ENCODE measurements at places on chromosomes 2 and 18. TPM values are rescaled to one million over a fixed set of nuclear protein-coding genes. Genes with fewer than 3 reads are reported as not detected.

- DNase-seq, result no peak
Observed at GRCh38 chr2:225415792-225416191, 16.3 kb downstream of the NYAP2 start.

DNA sequence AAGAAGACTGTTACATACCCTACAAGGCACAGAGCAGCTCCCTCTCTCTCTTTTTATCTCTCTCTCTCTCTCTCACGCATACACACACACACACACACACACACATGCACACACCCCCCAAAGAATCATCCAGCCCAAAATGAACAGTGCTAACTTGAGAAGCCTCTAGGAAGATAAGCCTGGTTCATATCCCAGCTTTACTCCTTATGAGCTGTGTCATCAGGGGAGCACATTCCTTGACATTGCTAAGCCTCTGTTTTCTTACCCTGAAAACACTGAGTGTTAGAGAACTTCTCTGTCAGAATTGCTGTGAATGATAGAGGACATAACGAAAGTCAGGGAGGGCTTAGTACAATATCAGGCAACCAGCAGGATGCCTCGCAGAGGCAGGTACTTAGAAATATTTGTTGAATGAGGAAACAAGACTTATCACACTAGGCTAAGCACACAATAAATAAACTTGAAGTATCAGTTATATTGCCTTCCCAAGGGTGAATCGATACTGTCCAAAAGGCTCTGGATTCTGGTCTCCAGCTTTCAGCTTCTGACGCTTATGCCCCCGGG, 725.6 kb upstream of the ID2 start:
- DNase-seq, result no peak

DNA sequence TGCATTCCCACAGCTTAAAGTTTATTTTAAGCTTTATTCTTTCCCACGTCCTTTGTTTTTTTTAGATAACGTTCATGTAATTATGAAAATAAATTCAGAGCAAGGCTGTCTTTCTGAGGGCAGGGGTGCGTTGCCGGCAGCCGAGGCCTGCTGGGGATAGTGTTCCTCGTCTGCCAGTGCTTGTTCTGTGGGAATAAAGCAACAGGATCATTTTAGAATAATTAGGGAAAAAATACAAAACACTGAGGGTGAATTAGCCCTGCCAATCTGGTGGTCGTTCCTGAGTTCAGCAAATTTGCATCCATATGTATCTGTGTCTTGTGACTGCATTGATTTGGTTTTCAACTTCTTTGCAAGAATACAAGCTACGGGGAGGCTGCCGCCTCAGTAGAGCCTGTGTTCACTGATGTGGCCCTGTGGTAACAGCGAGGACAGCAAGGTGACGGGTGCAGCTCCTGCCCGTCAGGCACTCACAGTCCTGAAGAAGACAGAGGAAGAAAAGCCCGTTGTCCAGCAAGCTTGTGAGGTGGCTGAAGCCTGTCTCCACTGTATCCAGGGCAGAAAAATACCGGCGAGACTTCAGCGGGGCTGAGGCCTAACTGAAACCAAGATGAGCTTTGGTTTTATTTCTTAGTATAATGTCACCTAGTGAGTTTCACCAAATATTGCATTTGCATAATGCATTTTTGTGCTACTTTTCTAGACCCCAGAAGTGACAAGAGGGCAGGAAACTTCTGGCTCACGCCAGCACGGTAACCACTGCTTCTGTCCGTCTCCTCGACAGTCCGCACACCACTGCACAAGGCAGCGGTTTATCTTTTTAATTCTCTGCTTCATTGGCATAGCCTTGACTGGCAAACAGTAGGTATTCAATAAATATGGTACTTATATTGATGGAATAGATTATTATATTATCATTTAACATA, 64.5 kb downstream of the SH3YL1 start:
- no peak for DNase-seq

DNA sequence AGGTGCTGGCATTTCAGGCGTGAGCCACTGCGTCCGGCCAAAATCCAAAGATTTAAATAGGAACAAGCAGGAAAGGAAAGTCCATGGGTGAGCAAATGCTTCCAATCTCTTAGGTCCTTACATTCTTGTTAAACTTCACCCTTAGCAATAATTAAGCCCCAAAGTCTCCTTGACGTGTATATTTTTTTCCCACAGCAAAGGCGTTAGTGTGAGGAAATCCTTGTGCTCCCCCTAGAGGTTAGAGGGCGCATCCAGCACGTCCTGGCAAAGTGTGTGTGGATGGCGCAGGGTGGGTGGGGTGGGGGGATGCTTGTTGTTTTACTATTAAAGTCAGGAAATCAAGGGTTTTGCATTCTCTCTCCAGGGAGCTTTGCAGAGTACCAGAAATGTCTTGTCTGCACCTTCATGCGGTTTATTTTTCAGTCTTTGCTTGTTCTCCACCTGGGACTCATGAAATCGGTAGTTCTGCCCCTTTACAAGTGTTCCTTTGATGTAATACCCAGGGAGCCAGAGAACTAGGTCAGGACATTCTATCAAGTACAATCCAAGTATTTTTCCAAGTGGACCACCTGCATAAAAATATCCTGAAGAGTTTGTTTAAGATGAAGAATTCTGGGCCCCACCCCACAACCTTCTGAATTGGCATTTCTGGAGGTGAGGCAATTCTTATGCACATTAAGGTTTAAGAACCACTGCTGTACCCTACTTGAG, 22.2 kb upstream of the ITSN2 start:
- DNase-seq, result no peak

DNA sequence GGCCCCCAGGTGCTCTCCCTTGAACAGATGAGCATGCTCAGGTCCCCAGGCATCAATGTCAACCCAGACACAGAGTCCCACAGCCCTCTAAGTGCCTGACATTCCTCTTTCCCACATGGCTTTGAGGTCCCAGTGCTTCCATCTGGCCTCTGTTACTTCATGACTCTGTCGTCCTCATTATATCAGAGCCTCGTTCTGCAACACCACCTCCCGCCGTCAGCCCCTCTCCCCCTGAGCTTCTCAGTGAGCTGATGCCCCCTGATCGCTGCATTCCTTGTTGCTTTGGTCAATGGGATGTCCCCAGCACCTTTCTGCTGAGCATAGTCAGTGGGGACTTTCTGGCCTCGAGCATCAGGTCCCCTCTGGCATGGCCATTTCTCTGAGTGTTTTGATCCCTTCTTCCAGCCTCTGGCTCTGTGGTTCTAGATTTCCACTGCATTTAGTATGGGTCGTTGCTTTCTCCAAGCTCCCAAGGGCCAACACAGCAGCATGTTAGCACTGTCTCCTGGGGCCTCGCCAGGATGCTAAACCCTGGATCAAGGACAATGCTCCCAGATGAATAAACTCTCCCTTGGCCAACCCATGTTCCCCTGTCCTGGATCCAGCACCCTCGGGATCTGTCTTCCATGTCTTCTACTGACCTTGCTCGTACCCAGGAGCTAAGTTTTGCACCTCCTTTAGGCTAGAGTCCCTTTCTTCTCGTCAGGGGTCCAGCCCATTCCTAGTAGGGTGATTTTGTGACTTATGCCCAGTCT, 143.2 kb upstream of the TWIST2 start:
- DNase-seq, result no peak

DNA sequence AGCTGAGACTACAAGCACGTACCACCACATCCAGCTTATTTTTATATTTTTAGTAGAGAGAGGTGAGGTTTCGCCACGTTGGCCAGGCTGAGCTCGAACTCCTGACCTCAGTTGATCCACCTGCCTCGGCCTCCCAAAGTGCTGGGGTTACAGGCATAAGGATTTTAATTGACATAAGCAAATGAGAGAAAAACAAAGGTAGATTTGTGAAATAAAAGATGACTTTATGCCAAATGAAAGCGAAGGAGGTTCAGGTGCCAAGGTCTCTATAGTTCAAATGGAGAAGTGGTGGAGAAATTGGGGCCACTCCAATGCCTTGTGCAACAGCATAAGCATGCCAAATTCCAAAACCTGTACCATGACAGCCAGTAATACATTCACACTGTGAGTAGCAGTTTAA, 180.6 kb downstream of the MREG start:
- DNase-seq, result no peak

DNA sequence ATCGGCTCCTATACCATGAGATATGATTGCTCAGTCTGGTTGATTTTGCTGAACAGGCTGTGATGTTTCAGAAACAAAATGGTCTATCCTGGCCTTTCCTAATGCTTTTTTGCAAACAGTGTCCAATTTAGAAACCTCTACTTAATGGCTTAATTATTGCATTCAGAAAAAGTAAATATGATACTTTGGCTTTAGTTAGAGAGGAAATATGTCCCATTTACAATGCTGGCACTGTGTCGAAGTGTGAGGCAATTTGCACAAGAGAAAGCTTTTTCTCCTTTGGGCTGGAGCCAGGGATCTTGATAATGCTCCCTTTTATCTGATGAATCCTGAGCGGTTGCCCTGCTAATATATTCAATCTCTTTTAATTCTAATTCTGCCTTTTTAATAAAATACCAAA, 418.9 kb downstream of the EPHA4 start:
- DNase-seq, result no peak

DNA sequence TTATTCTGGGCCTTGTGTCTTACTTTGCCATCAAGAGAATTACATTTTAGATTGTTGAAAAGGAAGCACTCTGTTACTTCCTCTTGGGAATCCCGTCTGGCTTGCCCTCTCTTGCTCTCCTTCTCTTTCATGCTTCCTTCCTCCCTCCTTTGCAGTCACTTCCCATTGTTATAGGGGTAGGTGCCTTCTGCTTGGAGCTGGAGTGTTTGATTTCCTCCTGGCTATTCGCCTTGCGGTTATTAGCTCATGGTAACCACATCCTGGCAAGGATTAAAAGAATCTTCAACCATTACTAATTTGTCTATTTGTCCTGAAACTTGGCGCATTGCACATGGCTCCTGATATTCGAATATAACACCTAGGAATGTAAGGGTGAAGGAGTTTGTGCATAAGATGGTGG, 115.0 kb downstream of the CERS6 start:
- no peak for DNase-seq

- DNase-seq, result no peak
Observed at GRCh38 chr2:239457586-239458445, 57.0 kb upstream of the HDAC4 start.

GRCh38 chr2:43594875-43595274, 963 bp downstream of the THADA start:
- no peak for DNase-seq

DNA sequence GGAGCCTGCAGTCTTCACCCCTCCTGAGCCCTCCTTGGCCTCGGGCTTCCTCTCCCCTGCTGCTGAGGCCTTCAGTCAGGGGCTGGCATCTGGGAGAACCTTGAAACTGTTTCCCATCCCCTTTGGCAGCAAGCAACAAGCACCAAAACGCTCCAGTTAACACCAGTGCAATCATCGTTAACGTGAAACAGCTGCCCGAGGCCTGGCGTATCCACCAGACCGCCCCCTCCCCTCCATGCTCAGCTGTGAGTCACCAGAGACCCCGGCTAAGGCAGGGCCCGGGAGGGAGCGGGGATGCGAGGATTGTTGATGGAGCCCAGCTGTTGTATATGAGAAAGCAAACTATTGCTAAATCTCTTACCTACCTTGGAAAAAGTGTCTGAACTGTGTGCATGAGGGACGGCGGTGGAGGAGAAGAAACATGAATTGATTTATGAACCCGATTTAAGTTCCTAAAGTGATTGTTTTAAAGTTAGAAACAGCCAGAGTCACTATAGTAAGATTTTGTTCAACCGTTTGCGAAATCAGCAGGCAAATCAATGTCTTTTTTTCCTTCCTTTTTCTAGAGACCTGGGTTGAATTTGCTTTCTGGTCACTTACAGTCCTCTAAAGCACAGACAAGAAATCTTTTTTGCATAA, 5.2 kb downstream of the ZFP36L2 start:
- DNase-seq, result no peak

- DNase-seq, result no peak
Observed at GRCh38 chr2:30273574-30273929, 42.2 kb downstream of the LBH start.

DNA sequence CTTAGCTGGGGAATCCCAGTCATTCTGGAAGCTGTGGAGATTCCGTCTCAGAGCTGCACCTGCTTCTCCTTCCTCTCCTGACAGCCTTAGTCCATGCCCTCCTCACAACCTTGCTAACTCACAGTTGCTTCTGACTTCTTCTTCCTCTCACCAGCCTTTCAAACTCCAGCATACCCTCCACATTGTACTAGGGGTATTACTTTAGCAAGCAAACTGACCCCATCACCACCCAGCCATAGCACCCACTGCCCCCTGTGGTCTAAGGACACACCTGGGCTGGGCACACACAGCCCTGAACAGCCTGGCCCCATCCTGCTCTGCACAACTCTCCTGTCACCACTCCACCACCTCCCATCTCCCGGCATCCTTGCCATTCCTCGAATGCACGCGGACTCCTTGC, 208.2 kb downstream of the FBXO15 start:
- no peak for DNase-seq

DNA sequence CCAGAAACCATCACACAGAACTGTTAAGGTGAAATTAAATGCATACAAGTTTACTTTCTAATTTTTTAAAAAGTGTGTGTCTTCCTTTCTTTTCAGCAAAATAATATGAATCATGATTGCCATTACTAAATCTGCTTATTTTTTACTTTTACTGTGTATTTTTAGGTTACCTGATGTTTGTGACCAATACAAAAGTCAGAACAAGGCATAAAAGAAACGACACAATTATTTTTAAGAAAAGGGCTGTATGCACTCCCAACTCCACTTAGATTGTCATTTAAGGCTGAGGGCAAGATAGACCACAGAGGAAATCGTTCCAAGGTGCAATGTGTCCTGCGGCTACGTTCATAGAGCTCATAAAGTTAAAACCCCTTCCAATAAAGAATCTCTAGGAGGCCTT, 797.0 kb downstream of the TDRD15 start:
- no peak for DNase-seq

DNA sequence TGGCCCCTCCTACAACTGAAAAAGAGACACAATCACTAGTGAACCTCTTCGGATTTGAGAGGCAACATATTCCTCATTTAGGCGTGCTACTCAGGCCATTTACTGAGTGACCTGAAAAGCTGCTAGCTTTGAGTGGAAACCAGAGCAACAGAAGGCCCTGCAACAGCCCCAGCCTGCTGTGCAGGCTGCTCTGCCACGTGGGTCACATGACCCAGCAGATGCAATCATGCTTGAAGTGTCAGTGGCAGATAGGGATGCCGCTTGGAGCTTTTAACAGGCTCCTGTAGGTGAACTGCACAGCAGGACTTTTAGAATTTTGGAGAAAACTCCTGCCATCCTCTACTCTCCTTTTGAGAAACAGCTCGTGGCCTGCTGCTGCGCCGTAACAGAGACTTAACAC, 578.6 kb upstream of the RAB6C start:
- peak; percentile 11 for DNase-seq

GRCh38 chr18:36078751-36079529, 11.6 kb upstream of the RPRD1A start:
- DNase-seq, result no peak

- DNase-seq, result no peak
Observed at GRCh38 chr2:229679393-229680125, 34.8 kb downstream of the DNER start.

GRCh38 chr2:176130147-176130956, 847 bp downstream of the HOXD8 start:
- DNase-seq, result peak; percentile 93

The SCYGR4 gene
- not detected for polyA plus RNA-seq

The LDLRAD4 gene
- 12.7 TPM for polyA plus RNA-seq

The LRP1B gene
- 0.90 TPM for polyA plus RNA-seq

The ARL4C gene
- 38.7 TPM for polyA plus RNA-seq

The TFCP2L1 gene
- 53.4 TPM for polyA plus RNA-seq

The LOXHD1 gene
- polyA plus RNA-seq, result 0.48 TPM

The GPR45 gene
- polyA plus RNA-seq, result not detected

The BMP10 gene
- not detected for polyA plus RNA-seq

The GKN1 gene
- not detected for polyA plus RNA-seq

The SULT1C2 gene
- polyA plus RNA-seq, result 94.9 TPM

The SLC40A1 gene
- 100 TPM for polyA plus RNA-seq

Data from left renal cortex interstitium (tissue), 4 donors.